GM12864 (cell line): ENCODE measurements at places on chromosomes 11 and 22.

- no peak for DNase-seq
Observed at GRCh38 chr11:63909591-63910506, 7.1 kb downstream of the RCOR2 start.

DNA sequence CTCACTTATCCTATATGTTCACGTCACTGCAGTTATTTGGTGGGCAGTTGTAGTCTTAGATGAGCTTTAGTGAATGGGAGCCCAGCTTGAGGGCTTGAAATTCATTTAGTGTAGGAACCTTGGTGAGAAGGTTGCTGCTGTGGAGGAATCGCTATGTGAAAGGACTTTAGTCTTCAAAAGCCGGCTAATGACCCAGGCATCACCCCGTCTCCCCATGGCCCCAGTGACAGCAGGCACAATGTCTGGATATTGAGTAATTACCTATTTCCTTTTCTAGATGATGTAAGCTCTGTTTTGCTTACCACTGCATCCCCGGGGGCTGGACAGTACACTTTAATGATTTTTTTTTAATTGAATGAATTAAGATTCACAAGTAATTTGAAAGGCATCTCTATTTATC, 283.2 kb downstream of the ST3GAL4 start:
- no peak for DNase-seq

- no peak for DNase-seq
Observed at GRCh38 chr11:120573756-120574354, 62.3 kb downstream of the GRIK4 start.

- no peak for DNase-seq
Observed at GRCh38 chr11:94997437-94997836, 23.9 kb downstream of the KDM4D start.

- no peak for DNase-seq
Observed at GRCh38 chr11:125148743-125149142, 15.8 kb upstream of the PKNOX2 start.

GRCh38 chr11:71472941-71473792, 20.2 kb downstream of the NADSYN1 start:
- DNase-seq: no peak

DNA sequence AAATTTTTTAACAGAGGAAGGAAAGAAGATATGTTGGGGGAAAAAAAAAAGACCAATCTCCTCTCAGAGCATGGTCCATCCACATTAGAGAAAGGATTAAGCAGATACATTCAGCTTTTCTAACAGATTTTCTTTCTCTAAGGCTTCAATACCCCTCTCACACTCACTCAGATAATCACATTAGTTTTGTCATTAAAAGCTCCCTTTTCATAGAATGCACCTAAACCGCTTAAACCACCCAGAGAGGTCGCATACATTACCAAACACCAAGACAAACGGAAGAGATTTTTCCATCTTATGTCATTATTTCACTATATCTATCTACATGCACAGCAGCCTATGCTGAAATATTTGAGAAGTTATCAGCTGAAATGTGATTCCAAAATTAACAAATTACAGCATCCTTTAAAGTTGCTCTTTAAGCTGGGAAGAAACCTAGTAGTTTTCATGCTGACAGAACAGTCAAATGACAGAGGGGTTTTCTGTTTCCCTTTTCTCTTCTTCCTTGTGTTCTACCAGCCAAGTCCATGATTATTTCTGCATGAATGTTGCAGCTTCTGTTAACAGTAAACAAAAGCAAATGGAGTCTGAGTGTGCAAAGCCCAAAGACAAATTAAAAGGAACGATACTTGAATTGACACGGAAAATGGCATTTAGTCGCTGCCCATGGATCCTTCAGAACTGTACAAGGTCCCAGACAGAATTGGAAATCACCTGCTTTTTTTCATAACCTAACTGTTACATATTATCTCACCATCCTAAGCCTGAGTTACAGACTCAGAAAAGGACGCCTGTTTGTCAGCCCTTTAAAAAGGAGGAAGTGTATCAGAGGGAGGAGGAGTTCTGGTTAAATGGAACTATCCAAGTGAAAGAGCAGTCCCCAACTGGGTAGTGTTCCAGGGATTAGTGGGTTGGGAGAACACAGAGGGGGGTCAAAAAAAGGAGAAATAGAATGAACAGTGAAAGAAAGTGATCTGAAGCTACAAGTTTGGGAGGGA, 54.6 kb downstream of the PRCP start:
- DNase-seq: no peak

DNA sequence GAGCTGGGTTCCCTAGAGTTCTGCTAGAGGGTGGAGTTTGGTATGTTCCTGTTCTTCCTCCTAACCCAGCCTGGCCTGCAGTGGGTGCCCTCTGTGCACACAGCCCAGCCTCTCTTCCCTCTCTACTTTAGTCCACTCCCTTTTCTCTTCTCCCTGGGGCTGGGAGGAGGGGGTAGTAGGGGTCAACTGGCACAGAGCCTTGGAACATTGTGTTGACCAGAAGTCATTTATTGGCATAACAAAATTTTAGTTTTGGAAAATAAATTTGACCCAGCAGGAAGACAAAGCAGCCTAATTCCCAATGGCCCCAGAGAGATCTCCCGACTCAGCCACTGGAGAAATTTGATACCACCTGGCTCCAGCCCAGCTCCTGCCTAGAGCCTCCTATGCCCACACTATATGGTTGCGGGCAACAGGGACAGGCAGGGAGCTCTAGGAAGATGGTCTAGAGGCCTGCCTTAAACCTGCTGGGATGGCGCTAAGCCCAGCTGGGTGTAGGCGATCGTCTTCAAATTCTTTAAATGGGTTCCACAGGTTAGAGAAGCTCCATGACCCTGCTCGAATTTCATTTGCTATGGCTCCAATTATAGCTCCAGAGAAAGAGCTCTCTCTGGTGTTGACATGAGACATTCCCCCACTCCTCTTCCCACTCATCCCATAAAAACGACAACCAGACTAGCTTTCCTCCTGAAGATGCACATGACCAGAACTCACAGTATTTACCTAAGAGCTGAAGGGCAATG, 9.9 kb downstream of the PCSK7 start:
- no peak for DNase-seq

DNA sequence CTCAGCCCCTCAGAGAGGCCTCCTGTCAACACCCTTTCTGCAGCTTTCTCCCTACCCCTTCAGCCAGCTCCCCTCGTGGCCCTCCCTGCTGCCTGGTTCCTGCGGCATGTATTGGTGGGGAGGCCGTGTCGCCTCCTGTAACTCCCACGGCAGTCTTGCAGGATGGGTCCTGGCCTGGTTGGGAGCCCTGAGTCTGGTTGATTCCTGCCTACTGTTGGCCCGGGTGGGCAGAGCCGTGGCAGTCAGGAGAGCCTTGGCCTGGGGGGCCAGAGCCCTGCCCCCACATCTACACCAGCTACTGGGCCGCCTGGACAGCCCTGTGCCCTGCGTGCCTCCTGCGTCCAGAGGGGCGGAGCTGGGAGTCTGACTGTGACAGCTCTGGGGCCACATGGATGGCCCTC, 30.3 kb upstream of the GRAMD4 start:
- DNase-seq: no peak

DNA sequence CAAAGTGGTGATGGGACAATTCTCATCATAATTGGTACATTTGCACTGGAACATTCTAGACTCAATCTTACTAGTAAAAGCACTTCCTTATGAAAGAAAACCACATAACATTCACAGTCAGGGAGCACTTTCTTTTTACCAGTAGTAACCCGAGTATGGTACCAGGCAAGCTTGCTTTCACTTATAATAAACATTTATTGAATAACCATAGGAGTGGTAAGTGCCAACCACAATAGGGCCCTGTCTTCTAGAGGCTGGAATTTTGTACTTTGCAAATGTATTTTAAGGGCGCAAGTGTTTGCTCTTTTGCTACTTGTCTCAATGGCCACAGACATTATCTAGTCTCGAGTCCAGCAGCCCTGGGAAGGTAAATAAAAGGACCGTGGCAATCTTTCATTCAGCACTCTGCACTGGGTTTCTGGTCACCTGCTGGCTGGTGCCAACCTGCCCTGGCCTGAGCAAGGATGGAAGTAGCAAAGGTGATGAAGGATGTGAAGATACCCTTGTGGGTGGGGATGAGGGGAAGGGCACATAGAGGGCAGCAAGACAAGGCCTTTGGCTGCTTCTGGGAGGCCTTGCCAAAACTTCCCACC, 24.2 kb downstream of the C22orf31 start:
- DNase-seq: no peak
